Fibroblast of villous mesenchyme (primary cell): ENCODE measurements at places on chromosomes 7 and 10. TPM values are rescaled to one million over a fixed set of nuclear protein-coding genes. Genes with fewer than 3 reads are reported as not detected.
A peak's percentile ranks its signal among the peaks of the same experiment; 100 is the strongest.

DNA sequence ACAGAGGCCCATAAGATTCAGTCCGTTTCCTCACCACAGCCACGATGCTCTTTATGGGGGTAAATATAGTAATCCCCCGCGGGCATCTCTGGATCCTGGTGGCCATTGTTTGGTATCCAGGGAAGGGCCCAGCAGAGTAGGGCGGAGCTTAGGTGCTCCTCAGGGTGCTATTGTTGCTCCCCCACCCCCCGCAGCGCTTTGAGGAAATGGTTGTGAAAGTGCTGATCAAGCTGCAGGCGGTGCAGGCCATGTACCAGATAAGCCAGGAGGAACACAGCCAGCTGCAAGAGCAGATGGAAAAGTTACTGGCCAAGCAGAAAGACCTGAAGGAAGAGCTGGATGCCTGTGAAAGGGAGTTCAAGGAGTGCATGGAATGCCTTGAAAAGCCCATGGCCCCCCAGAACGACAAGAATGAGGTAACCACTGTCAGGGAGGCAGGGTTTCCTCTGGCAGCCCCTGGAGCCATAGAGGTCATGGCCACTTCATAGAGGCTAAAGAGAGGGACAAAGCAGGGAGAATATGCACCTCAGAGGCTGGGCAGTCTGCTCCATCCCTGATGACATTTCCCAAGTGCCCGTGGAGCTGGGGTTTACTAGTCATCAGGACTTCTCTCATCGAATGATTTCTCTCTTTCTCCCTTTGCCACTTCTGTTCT lies 17.6 kb upstream of the FLNC start:
- DNase-seq = peak; percentile 33

DNA sequence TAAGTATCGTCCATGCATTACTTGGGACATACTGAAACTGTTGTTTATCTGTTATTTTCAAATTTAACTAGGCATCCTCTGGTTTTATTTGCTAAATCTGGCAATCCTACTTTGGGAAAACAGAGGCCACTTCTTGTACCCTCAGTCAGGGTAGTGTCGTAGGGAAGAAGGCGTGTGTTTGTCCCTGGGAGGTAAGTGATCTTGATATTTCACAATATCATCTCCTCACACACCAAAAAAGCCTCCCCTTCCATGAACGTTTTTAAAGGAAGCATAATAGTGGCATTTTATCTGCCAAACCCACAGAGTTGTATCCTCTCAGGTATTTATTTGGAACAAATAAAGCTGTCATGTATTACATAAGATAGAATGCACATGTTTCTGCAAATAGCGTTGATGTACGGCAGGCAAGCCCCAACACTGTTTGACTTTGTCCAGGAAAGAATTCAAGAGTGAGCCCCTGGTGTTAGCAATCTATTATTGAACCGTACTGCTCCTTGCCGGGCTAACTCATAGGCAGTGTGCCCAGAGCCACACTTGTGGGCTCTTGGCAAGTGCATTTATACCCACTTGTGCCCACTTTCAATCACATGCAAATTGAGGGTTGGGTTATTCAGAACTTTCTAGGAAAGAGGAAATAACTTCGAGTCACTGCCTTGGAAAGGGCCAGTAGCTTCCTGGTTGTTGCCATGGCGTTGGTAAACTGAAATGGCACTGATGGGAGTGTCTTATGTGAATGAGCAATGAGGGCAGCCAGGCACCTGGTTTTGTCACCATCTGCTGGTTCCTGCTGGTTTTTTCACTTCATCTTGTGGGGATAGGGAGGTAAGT lies 266.0 kb downstream of the USP6NL start:
- peak; percentile 9 for DNase-seq

The EEPD1 gene
- 5.2 and 9.3 TPM in 2 replicates for total RNA-seq

DNA sequence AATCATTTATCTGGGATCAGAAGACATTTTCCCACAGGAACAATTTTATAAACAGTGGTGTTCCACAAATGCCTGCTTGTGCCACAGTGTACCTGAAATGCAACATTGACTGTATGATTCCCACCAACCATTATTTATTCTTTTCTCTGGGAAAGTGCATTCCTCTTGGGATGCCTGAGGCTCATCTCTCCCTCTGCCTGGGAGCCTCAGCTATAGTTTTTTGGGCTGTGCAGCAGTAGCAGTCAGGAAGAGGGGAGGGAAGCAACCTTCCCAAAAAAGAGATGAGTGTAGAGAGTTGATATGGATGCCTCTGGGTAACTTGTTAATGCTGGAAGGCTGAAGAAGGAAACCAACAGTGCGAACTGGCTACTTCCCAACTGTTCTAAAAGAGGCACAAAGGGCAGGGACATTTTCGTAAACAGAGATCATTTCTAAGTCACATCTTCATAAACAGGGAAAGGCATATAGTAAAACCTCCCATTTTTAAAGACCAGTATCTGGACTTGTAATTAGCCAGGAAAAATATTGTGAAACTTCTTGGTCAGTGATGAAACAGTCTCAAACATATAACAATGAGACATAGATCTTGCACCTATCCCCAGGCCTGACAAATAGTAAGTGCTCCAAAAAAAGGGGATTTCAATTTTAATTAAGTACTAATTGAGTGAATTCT lies 1.4 kb upstream of the CALD1 start:
- DNase-seq = peak; percentile 92

DNA sequence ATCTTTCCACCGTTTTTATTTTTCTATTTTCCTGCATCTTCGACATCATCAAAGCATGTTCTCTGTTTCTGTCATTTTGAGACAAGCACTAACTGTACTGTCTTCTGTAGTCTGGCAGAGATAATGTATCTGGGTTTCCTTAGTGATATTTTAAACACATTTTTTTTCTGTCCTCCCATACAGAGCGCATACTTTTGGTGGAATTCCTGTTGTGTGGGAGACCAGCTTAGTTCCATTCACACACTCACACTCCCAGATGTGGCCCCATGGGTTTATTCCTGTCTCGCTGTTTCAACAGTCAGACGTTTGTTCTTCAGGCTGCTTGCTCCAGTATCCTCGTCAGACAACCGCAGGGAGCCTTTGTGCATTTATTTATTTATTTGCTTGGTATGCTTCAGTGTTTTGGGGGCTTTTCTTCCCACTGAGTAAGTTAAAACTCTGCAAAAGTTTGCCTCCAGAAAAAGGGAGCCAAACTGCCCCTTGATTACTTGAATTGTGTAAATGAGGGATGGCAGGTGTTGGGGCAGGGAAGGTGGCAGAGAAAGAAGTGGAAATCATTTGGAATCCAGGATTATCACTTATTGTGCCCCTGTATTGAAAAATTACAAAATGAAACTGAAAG lies 456.8 kb upstream of the KLF6 start:
- DNase-seq = peak; percentile 100

DNA sequence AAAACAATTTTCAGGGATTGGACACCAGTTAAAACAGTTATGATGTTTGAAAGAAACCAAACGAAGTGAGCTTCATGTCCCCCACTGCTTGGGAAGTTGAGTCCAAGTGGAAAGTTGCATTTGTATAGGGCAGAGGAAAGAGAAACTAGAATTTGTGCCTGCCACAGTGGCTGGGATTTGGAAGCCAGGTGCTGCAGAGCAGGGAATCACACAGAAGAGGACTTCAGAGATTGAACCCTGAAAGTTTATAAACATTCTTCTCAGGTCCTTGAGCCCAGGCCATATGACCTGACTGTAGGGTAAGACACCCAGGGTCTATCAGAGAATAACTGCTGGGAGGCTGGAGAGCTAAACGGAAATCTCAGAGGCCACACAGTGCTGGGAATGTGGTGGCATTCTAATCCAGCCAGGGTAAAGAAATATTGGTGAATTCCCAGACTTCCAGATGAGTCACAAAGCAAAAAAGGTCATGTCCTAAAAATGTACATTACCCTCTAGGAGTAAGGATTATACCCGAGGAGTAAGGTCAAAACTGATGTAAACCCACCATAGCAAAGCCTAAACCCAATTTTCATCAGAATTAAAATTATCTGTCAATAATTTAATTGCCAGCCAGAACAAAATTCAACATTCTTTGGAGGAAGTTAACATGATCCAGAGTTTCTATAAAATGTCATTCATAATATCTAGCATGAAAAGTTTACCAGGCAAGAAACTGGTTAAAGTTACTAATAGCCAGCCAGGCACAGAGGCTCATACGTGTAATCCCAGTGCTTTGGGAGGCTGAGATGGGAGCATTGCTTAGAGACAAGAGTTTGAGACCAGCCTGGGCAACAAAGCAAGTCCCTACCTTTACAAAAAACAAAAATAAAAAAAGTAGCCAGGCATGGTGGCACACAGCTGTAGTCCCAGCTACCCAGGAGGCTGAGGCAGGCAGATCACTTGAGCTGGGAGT lies 31.2 kb downstream of the TOMM7 start:
- peak; percentile 46 for DNase-seq

DNA sequence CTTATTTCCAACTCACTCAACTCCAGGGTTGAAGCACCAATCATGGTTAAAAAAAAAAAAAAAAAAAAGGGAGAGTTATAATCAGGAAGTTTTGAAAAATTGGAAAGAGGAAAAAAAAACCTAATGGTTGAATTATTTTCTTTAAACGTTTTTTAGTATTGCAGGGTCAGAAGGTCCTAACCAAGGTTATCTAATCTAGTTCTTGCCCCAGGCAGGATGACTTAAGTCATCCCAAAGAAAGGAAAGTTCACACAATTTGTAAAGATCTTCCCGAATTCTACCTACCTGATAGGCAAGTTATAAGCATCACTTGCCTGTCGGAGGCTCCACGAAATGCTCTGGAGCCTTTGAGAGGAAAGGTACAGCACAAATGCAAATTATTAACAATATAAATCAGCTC lies 208.1 kb upstream of the PLXNA4 start:
- no peak for DNase-seq

DNA sequence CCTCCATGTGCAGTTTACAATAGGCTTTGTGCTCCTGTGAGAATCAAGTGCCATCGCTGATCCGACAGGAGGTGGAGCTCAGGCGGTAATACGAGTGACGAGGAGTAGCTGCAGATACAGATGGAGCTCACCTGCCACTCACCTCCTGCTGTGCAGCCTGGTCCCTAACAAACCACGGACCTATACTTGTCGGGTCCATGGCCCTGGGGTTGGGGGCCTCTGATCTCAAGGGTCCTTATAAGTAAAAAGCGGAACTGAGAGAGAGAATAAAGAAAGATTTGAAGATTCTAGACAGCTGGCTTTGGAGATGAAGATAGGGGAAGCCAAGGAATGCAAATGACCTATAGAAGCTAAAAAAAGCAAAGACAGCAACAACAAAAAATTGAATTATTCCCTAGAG lies 130.6 kb downstream of the PLXDC2 start:
- DNase-seq = no peak

DNA sequence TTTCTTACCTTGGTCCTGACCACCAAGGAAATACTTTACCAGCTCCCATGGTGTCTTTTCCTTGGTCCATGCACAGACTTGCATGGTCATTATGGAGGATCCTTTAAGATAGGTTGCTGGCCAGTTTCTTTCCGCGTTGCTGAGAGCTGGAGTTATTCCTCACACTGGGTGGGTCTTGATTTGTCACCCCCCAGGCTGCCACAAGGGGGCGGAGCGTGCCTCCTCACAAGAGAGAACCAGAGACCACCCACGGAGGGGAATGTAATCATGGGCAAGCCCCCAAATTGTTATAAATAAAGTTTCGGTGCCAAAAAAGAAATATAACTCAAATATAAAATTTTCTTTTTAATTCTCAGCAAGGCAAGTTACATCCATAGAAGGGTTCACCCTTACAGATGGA lies 10.5 kb upstream of the TRIM24 start:
- no peak for DNase-seq

DNA sequence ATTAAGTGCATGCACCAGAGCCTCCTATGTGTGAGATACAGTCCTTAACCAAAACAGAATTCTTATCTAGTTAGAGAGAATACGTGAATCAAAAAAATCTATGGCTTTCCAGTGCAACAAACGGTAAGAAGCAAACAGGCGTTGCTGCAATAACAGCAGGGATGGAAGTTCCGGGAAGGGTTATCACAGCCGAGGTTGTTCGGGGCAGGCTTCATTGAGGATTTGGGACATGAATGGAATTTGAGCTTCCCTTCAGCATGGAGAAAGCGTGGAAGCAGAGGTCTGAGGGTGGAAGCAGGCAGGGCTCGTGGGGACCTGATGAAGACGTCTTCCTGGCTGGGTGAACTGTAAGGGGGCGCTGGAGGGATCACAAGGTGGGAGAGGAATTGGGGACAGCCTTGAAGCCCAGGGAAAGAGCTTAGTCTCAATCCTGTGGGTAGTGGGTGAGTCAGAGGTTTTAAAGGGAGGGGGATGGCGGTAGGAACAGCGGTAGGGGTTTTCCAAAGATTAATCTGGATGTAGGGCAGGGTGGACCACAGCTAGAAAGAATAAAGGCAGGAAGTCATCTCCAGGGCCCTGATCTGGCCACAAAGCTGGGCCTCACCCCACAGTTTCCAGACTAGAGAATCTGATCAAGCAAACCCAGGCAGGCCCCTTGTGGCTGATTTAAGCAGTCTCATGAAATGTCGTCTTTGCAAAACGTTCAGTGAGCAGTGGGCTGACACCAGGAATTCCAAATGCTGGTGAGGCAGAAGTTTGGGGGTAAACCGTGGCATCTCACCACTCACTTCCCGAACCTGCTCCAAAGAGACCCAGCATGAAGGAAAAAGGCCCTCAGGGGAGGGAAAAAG lies 65.1 kb downstream of the CALML3 start:
- DNase-seq = peak; percentile 42

The CRHR2 gene
- total RNA-seq = not detected in 2 replicates

DNA sequence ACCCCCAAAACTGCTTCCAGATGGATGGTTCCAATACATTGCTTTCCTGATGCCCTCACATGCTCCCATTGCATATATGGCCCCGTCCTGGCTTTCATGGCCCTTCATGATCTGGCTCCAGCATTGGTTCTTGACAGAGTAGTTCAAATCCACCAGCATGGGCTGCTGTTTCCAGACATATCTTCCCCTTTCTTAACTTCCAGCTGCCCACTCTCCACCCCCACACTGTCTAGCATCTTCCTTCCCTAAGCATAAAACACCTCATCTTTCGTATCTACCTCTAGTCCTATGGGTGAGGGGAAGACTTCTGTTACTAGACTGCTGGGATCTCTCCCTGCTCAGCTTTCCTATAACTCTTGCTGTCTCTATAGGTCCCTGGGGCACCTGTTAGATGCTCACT lies 13.2 kb upstream of the GOLGA7B start:
- DNase-seq = no peak
